NCI-H187 (cell line): ENCODE measurements at places on chromosomes 12 and 14.

DNA sequence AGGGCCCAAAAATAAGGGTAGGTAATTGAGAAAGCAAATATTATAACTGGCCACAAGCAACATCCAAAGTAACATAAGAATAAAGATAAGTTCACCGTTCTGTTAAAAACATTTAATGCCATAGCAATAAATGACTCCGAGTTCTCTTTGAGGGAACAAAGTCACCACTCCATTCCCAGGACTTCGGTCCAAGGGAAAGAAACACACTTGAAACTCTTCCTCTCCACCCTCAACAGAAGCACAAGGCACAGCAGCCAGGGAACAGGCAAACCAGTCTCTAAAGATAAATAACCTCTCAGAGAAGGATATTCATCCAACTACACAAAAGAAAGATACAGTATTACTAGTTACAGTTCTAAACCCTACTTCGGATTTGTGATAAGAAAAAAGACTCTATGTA lies 2.5 kb downstream of the SETD3 start:
- no peak for DNase-seq

- DNase-seq = no peak
Observed at GRCh38 chr12:57618966-57619433, 7.8 kb downstream of the ARHGEF25 start.

DNA sequence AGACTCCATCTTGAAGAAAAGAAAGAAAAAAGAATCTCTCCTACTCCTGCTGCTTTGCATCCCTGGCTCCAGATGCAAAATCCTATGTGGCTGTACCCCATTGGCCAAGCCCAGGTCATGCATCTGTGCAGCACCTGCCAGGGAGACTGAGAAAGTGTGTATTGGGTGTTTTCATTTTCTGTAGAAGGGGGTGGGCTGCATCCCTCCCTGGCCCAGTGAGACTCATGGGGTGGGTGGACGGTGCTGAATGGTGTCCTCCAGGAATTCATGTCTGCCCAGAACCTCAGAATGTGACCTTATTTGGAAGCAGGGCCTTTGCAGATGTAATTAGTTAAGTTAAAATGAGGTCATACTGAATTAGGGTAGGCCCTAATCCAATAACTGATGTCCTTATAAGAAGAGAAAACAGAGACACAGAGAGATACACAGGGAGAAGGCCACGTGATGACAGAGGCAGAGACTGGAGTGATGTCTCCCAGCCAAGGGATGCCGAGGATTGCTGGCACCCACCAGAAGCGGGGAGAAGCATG lies 23.2 kb downstream of the MOAP1 start:
- no peak for DNase-seq

DNA sequence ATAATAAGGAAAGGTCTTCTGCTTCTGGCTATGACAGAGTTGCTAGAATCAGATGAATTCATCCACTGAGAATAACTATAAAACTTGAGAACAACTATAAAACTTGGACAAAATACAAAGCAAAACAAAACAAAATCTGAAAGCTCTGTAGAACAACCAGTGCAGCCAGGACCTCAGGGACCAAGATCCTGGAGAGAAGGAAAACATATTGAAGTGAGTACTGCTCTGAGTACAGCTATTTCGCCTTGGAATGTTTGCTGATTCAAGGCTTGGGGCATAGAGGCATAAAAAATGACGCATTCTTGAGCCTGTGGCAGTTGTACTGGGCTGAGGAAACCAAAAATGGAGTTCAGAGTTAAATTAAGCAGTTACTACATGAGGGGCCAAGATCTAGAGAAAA lies 21.7 kb downstream of the FOXA1 start:
- no peak for DNase-seq
